Stimulated activated CD4-positive, alpha-beta T cell treated with anti-CD3 and anti-CD28 coated beads, Interleukin-15, amount 100 ng/mL, for 1 hour (primary cell): ENCODE measurements at places on chromosomes 11 and 22.

GRCh38 chr11:61917334-61918109, at the start of gene RAB3IL1:
Gene RAB3IL1, minus strand, starts transcription at chr11:61917566. Its CDS starts 199 bp downstream, at chr11:61917367.
- DNase-seq, result no peak

GRCh38 chr11:112652786-112653390, 308.3 kb upstream of the NCAM1 start:
- DNase-seq, result no peak

- no peak for DNase-seq
Observed at GRCh38 chr11:22558664-22559063, 67.0 kb downstream of the FANCF start.

- no peak for DNase-seq
Observed at GRCh38 chr11:69161117-69161407, 5.3 kb downstream of the SMIM38 start.

DNA sequence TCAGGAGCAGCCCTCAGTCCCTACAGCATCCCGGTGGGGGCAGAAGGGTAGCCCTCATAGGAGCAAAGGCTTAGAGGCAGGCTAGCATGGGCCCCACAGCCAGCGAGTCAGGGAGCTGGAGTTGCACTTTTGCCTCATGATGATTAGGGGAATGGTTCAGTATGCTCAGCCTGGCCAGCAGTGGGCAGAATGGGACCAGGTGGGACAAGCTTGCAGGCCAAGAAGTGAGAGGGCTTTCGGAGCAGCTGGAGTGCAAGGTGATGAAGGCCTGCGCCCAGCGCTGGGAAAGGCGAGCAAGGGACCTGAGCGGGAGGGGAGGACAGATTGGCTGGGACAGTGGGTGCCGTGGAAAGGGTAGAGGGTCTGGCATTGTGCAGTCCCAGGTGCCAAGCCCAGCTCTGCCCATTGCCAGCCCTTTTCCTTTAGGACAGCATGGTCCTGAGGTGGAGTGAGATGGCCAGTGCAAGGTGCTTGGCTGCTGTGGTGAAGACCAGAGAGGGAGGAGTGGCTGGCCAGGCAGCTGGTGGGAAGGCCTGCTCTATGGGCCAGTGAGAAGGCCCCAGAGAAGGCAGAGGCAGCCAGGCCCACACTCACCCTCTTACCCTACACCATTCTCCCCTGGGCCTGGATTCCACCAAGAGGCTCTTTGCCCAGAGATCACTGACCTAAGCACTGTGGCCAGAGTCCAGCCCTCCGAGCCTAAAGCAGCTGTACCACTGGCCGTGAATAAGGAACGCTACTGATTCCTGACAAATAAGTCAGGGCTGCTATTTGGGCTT, 47.9 kb upstream of the SUSD2 start:
- no peak for DNase-seq

GRCh38 chr11:2528301-2529050, 83.7 kb downstream of the KCNQ1 start:
- no peak for DNase-seq

- DNase-seq, result no peak
Observed at GRCh38 chr22:50684986-50685385, 12.4 kb downstream of the SHANK3 start.

DNA sequence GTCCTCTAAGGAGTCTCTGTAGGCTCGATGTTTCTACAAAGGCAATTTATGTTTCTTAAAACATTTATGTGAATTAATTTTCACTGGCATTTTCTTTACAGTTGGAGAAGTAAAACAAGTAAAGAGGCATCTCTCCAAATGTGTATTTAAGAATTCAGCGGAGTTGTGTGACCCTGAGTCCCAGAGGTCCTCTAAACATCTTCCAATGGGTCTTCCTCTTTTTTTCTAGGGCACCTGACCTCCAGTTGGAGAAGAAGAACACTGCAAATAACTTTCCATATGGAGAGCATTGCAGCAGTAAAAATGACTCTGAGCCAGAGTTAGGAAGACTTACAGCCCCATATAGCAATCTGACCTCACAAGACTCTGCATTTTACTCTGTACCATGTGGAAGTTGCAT, 480.5 kb upstream of the RAG2 start:
- no peak for DNase-seq

DNA sequence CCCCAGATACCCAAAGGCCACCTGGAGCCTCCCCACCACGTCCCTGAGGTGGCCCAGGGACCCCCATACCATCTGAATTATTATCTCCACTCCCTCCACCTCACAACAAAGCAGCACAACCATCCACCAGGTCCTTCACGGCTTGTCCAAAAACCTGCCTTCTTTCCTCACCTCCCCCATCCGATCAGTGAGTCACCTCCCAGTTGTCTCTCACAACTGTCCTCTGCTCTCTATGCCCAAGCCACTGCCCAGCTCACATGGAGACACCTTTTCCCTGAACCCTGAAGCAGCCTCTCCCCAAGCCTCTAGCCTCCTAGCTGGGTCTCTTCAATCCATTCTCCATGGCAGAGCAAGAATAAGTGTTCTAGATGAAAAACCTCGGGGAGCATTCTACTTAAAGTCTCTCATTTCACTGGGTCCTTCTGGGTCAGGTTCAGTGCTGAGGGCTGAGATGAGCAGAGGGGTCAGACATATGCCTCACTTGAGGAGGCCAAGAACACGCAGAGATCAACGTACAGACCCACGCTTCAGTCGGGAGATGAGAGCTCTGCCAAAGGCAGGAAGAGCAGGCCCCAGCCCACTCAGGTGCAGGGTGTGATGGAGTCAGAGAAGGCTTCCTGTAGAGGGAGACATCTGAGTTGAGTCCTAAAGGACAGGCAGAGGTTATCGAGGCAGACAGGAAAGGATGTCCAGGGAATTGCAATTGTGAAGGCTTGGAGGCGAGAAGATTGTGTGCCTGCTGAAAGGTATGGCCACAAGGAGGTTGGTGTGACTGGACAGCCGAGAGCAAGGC, 74.7 kb downstream of the PDE2A start:
- no peak for DNase-seq

DNA sequence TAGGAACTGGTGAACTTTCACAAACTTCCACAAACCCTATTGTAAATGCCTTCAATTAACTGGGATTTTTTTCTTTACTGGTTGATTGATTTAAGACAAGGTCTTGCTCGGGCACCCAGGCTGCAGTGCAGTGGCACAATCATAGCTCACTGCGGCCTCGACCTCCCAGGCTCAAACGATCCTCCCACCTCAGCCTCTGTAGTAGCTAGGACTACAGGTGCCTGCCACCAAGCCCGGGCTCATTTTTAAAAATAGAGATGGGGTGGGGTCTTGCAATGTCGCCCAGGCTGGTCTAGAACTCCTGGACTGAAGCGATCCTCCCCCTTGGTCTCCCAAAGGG, 35.7 kb upstream of the POLA2 start:
- DNase-seq, result no peak

- no peak for DNase-seq
Observed at GRCh38 chr11:11636671-11637070, 14.9 kb upstream of the GALNT18 start.

DNA sequence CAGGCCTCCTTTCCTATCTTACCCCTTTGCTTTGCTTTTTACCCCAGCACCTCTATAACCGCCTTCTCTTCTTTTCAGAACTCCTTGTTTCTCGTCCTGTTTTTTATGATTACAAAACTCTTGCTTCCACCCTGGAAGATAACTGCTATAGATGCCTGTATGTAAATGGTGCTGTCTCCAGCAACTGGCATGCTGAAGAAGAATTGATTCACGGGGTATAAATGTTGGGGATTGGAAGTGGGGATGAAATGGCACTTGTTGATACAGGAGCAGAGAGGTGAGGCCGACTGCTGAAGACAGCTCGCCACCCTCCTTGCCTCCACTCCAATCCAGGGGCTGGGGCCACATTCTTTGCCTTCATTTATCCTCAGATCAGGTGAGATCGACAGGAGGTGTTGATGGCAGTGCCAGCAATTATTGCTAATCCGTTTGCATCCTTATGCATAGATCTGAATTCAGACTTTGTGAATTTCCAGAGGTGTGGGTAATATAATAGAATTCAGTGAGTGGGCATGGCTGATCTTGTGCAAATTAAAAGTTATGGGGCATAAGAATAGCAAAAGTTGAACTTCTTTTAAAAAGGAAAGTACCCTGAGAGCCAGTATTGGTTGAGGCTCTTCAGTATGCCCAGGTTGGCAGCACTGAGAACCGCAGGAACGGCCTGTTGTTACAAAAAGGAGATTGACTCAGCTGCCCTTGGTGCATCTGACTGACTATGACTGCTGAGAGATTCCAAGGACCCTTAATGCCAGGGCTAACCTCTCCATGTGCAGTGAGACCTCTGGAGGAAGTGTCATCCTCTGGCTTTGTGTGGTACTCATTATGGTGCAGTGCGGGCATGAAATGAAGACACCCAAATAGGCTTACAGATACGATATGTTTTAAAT, 5.3 kb downstream of the NEAT1 start:
- no peak for DNase-seq

GRCh38 chr11:126398721-126399120, 43.2 kb downstream of the ST3GAL4 start:
- no peak for DNase-seq
